MM.1S (cell line): ENCODE measurements at places on chromosomes 12 and 14.
A peak's percentile ranks its signal among the peaks of the same experiment; 100 is the strongest.

GRCh38 chr14:104239861-104240301, 101.5 kb downstream of the KIF26A start:
- H3K27ac ChIP-seq: no peak overlapping the region
- H3K36me3 ChIP-seq: no peaks in the 10 kb centered on the region
- no peak overlapping the region for H3K4me3 ChIP-seq

GRCh38 chr12:16857456-16857923, 251.5 kb upstream of the LMO3 start:
- DNase-seq: peak; percentile 39
- H3K27ac ChIP-seq: peak overlapping the region; percentile 56; the same call in 1 of the 2 replicates
- H3K36me3 ChIP-seq: no peaks in the 10 kb centered on the region
- H3K4me1 ChIP-seq: peaks cover 14% of the 10 kb centered on the region
- H3K27me3 ChIP-seq: no peaks in the 10 kb centered on the region
- no peak overlapping the region for H3K4me3 ChIP-seq

DNA sequence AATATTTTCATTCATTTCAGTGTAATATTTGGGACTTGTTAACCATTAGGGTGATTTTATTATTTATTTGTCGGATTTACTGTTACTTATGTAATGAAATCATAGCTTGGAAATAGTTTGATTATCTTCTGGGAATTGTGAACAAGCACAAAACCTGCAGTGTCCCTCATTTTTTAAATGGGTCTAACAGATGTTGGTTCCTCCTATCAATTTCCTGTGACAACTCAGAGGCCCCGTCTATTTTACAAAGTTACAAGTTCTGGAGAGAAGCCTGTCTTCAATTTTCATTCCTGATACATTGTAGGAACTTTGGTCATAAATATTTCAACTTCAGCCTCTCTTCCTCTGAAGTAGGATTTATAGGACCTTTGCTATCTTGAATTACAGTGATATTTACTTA, 101.8 kb upstream of the DNM1L start:
- H3K4me1 ChIP-seq: no peaks in the 10 kb centered on the region
- no peak for DNase-seq
- peaks cover 7% of the 10 kb centered on the region; the same call in 1 of the 2 replicates for H3K36me3 ChIP-seq
- no peak overlapping the region for H3K27ac ChIP-seq
- no peaks in the 10 kb centered on the region for H3K27me3 ChIP-seq

DNA sequence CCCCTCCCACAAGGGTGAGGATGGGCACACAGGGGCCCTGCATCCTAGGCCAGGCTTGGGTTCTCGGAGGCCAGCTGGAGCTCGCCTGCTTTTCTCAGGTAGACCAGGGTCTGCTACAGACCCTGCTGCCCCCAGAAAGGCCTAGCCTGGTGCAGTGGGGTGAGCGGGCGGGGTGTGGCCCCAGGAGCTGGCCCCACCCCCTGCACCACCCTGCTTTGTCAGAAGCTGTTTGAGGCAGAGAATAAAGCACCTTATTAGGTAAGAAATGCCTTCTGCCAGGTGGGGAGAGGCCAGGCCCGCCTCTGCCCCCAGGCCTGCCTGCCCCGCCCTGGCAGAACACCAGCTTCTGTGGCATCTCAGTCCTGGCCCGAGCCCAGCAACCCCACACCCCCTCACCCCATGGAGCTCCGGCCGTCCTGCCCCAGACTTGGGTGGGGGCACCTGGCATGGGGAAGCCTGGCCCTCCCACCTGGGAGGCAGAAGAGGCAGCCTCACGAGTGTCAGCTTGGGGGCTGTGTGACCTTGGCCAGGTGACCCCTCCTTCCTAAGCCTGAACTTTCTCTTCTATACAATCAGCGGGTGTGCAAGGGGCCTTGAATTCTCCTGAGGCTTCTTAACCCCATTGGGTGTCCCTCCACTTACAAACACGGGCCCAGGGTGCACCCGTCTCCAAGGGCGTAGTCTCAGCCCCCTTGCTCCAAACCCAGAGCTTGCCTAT, 43.2 kb downstream of the KRT80 start:
- no peaks in the 10 kb centered on the region; the same call in 1 of the 2 replicates for H3K27me3 ChIP-seq
- no peak for DNase-seq
- H3K4me3 ChIP-seq: no peak overlapping the region

- H3K27me3 ChIP-seq: no peaks in the 10 kb centered on the region
- no peak for DNase-seq
- H3K4me3 ChIP-seq: no peak overlapping the region
- H3K4me1 ChIP-seq: peaks cover 15% of the 10 kb centered on the region
- H3K27ac ChIP-seq: peak overlapping the region; percentile 57; the same call in 1 of the 2 replicates
Observed at GRCh38 chr14:94346841-94347240, 23.7 kb upstream of the SERPINA6 start.

- H3K36me3 ChIP-seq: no peaks in the 10 kb centered on the region
- no peak overlapping the region for H3K27ac ChIP-seq
- no peak overlapping the region for H3K4me3 ChIP-seq
- no peaks in the 10 kb centered on the region for H3K4me1 ChIP-seq
- no peak for DNase-seq
Observed at GRCh38 chr12:92717202-92717601, 14.4 kb downstream of the PLEKHG7 start.

GRCh38 chr12:15962760-15963159, 51.6 kb downstream of the DERA start:
- no peak overlapping the region for H3K4me3 ChIP-seq
- DNase-seq: no peak
- H3K4me1 ChIP-seq: no peaks in the 10 kb centered on the region
- no peaks in the 10 kb centered on the region for H3K27me3 ChIP-seq

DNA sequence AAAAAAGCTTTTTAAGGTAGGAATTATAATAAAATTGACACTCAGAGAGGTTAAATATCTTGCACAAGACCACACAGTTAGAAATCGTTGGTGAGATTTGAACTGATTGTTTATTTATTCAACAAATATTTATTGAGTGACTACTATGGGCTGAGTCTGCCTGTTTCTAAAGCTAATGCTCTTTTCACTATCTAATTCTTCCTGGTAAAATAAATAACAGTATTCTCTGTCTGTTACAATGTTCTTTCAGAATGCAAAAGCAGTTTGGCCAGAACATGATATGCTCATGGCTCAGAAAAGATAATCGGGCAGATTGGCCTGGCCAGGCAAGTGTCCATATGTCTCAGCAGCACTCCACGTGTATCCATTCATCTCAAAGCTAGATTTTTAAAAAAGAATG, 82.0 kb downstream of the BTG1 start:
- peaks cover 48% of the 10 kb centered on the region for H3K4me1 ChIP-seq
- H3K27ac ChIP-seq: no peak overlapping the region
- H3K36me3 ChIP-seq: no peaks in the 10 kb centered on the region
- H3K27me3 ChIP-seq: no peaks in the 10 kb centered on the region
- no peak overlapping the region for H3K4me3 ChIP-seq

- H3K4me3 ChIP-seq: no peak overlapping the region
- no peaks in the 10 kb centered on the region for H3K36me3 ChIP-seq
- no peak for DNase-seq
- H3K27me3 ChIP-seq: no peaks in the 10 kb centered on the region
- no peaks in the 10 kb centered on the region for H3K4me1 ChIP-seq
Observed at GRCh38 chr12:123267991-123268843, 3.4 kb downstream of the CDK2AP1 start.

DNA sequence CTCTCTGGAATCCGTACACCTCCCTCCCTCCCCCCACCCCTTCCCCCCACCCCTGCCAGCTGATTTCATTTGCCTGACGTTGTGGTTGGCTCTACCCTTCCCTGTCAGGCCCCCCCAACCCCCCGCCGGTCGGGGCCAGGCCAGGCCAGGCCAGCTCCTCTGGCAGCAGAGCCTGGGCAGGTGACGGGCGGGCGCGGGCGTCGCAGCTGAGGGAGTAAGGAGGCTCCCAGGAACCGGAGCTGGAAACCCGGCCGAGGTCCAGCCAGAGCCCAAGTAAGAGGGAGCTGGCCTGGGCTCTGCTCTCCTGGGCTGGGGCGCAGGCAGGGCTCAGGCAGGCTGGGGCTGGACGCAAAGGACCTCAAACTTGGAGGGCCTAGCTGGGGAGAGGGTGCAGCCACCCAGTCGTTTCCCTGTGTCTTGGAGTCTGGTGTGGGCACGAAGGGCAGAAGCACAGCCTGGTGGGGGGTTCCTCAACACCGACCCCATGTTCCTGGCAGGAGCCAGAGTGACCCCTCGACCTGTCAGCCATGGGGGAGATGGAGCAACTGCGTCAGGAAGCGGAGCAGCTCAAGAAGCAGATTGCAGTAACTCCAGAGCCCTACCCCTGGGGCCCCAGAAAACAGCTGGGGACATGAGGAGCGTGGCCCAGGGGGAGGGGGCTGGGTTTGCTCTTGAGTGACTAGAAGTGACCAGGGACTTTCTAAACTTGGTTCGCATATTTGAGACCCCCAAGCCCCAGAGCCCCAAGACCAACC, at the start of gene GNB3:
TSS of gene GNB3 (plus strand) at position 165 of the 755 bp plus-strand sequence. CDS start at position 528, 363 bp downstream.
- peaks cover 11% of the 10 kb centered on the region for H3K4me1 ChIP-seq
- no peak within 1 kb of the TSS for H3K4me3 ChIP-seq
- DNase-seq: no peak

DNA sequence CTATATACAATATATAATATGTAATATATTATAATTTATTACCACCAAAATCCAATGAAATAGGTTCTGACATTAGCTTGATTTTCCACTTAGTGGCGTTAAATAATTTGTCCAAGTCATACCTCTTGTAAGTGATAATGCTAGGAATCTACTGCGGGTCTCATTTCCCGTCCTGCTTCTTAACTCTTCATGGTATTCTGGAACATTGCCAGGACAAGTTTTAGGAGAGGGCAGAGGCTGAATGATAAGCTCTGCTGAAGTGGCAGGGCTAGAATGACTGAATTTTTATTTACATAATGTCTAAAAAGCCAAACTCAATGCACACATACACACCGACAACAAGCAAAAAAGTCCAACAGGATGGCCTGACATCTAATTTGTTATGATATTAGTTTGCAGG, 70.4 kb upstream of the PTPRQ start:
- H3K27ac ChIP-seq: no peak overlapping the region
- H3K36me3 ChIP-seq: no peaks in the 10 kb centered on the region
- no peak for DNase-seq
- no peaks in the 10 kb centered on the region for H3K4me1 ChIP-seq
- no peaks in the 10 kb centered on the region for H3K27me3 ChIP-seq

GRCh38 chr14:104686624-104687517, 2.5 kb upstream of the INF2 start:
- no peak overlapping the region for H3K4me3 ChIP-seq
- DNase-seq: no peak
- no peak overlapping the region for H3K27ac ChIP-seq
- H3K27me3 ChIP-seq: no peaks in the 10 kb centered on the region; the same call in 1 of the 2 replicates
- H3K36me3 ChIP-seq: no peaks in the 10 kb centered on the region
- no peaks in the 10 kb centered on the region for H3K4me1 ChIP-seq

GRCh38 chr12:18387706-18388105, 126.4 kb downstream of the PIK3C2G start:
- no peaks in the 10 kb centered on the region for H3K27me3 ChIP-seq
- no peak for DNase-seq
- H3K27ac ChIP-seq: no peak overlapping the region
- no peak overlapping the region for H3K4me3 ChIP-seq

DNA sequence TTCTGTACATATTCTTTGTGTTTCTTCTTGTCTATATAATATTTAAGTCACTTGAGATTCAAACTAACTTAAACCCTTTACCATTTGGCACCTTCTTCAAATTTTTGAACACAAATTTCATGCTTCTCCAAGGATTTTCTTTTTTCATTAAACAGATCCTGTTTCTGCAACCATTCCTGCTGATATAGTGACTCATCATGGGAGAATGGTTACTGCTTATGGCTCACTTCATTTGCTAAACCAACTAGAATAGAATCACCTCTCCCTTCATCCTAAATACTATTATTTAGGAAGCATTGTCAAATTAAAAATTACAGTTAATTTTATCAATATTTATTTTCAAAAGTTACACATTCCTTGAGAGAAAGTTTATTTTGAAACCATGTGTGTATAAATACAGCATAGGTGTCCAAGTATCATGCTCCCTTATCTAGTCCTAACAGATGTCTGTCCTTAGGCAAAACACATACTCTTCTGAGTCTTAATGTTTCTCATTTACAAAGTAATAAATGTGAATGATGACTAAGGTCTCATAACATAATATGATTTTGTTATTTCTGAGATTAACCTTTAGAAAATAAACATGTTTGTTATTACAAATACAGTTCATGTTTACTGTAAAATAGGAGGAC, 40.7 kb downstream of the PLCZ1 start:
- DNase-seq: no peak
- H3K27ac ChIP-seq: no peak overlapping the region
- no peaks in the 10 kb centered on the region for H3K4me1 ChIP-seq
- no peaks in the 10 kb centered on the region for H3K36me3 ChIP-seq
- H3K4me3 ChIP-seq: no peak overlapping the region

DNA sequence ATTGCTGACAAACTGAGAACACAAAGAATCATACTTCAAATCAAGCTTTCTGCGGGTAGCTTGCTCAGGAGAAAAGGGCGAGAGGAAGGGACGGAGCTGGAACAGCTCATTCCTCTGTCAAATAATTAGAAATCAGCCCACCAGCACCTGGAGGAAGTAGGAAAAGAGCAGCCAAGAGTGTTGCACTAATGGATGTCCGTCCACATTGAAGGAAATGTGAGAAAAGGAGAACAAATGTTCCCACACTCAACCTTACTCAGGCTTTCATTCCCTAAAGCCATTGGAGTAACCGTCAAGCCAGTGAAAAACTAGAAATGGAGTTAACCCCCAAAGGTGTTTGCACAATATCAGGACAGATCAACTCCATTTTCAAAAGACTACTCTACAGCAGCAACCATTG, 233.0 kb upstream of the PRKD1 start:
- no peak overlapping the region for H3K4me3 ChIP-seq
- no peak for DNase-seq
- no peaks in the 10 kb centered on the region for H3K27me3 ChIP-seq
- H3K27ac ChIP-seq: no peak overlapping the region
- no peaks in the 10 kb centered on the region for H3K36me3 ChIP-seq

DNA sequence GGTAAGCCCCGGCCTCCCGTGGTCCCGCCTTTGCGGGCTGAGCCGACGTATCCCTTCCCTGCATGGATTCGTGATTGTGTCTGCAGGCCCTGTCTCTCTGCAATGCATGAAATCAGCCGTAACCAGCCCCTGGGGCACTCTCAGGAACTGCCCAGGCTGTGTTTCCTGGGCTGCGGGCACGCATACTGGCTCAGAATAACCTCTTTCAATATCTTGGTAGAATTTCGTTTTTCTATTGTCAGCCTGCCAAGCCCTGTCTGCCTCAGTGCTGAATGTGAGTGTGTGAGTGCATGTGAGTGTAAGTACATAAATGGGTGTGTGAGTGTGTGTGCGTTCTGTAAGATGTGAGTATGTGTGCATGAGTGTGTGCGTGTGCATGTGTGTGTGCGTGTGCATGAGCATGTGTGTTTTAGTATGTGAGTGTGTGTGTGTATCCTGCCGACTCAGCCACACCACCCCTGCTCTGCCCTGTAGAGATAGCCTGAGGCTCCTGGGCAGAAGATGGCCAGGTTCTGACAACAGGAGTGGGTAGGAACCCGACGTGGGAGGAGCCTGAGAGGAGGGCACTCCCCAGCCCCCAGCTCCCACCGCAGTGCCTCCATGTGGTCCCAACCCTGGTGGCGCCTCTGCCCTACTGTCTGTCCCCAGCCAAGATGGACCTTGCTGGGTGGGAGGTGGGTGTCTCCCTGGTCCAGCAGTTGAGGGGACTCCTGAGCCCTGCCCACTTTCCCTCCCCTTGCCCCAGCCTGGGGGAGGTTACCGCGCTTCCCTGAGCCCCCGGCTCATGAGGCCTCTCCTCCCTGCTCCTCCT, 268.8 kb downstream of the ADGRD1 start:
- H3K27ac ChIP-seq: no peak overlapping the region
- DNase-seq: no peak
- peaks cover 12% of the 10 kb centered on the region; the same call in 1 of the 2 replicates for H3K27me3 ChIP-seq
- H3K4me1 ChIP-seq: no peaks in the 10 kb centered on the region
- no peaks in the 10 kb centered on the region for H3K36me3 ChIP-seq

- H3K27ac ChIP-seq: peak overlapping the region; percentile 57; the same call in 1 of the 2 replicates
- H3K4me1 ChIP-seq: 0 out of 2 replicates have a peak, but pooled peaks cover 7% of the 10 kb centered on the region
- H3K36me3 ChIP-seq: no peaks in the 10 kb centered on the region
Observed at GRCh38 chr14:50107850-50108249, 8.5 kb downstream of the VCPKMT start.
